ENCODE measurements at places on chromosomes 12 and 14.

DNA sequence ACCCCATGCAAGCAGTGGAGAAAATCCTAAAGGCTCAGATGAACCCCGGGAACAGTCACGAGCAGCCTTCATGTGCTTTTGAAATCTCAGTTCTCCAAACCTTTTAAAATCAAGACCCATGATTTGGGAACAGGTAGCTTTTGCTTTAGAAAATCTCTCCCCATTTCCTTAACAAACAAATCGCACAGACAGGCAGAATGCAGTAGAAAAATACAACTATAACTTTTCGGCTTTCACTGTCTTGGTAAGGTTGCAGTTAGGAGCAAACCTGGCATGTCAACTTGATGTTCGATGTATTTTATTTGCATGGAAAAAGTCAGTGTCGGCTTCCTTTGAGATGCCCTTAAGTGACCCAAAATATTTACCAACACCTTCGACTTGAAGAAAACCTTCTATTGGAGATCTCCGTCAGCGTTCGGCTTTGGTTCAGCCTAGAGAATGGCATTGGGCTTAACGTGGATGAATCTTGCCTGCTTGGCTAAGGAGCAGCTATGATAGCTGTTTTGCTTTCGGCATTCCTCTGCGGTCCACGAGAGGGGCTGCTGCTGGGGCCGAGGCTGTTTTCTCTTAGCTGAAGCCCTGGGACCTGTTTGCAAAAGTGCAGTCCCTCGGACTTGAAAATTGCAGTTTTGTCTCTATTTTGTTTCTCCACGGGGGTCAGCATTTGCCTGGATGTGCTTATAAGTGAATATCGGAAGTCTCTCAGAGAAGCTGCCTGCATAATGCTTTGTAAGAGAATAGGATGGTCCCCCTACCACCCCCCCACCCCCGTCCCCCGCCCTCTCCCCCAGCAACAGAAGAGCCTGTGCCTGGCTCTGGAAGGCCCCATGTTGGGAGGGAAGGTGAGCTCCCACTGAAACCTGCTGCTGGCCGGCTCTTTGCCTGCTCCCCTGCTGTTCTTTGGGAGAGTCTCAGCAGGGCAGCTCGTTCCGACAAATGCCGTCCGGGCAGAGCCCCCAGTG, 122.8 kb downstream of the AACS start:
- no peak for DNase-seq

- no peak for DNase-seq
These were observed 669 bp upstream of the KCNK13 start for GRCh38 chr14:90060965-90061684.

DNA sequence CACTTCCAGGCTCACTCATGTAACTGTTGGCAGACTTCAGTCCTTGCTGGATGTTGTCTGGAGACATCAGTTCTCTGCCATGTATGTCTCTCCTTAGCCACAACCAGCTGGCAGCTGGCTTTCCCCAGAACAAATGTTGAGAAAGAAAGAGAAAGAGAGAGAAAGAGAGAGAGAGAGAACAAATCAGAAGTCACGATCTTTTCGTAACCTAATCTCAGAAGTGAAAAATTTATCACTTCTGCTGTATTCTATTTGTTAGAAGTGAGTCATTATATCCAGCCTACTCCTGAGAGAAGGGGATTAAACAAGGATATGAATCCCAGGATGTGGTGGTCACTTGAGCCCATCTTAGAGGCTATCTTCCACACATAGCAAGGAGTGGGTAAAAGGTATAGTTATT, 101.2 kb downstream of the BTG1 start:
- no peak for DNase-seq

DNA sequence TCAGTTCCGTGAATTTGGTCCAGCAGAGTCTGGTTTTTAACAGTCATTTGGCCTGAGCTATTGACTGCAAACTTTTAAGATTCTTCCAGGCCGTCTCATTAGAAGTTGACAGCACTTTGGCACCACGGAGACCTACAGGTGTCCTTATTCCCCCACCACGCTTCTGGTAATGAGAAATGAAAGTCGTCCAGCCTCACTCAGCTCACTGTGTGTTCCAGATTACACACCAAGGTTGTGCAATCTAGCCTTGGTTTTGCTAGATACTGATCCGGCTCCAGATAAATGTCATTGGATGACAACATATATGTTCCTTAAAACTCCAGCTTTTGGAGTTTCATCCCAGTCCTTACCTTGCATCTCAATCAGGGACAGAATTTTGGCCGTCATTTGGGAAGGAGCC, 210.4 kb downstream of the CHST11 start:
- no peak for DNase-seq

DNA sequence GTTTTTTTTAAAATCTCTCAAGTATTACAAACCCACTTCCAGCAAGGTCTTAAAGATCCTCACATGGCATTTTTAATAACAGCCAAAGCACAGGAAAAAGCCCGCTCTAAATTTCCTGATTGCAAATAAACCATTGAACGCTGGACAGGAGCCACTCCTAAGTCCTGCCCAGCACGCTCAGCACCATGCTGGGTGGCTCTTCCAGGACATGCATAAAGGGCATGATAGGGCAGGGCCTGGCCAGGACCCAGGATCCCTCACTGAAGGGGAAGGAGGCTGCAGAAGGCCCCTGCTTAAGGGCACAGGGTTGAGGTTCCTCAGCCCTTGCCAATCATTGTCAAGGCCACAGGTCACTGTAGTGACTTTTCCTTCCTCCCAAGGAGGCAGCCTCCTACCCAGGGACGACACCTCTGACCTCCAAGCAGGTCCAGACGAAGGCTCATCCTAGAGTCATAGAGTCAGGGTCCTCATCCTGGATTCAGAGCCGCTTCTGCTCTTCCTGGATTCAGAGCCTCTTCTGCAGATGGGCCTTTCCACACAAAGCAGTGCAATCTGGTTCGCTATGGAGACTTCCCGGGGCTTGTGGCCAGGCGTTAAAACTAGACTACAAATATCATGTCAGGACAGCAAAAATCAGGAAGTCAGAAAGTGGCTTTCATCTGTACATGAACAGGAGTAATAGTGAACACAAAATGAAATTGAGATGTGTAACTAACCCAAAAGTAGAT, 123.8 kb downstream of the GCH1 start:
- DNase-seq, result no peak

- no peak for DNase-seq
These were observed 22.8 kb downstream of the SERPINA1 start for GRCh38 chr14:94365624-94366023.

- DNase-seq, result no peak
These were observed 14.8 kb upstream of the LTA4H start for GRCh38 chr12:96050139-96050538.

GRCh38 chr12:52401526-52401925, 4.6 kb downstream of the KRT82 start:
- DNase-seq, result no peak

- DNase-seq, result no peak
These were observed 3.0 kb upstream of the PLEKHG6 start for GRCh38 chr12:6307529-6307928.

- DNase-seq, result no peak
These were observed 177.3 kb downstream of the EMP1 start for GRCh38 chr12:13373803-13374202.

DNA sequence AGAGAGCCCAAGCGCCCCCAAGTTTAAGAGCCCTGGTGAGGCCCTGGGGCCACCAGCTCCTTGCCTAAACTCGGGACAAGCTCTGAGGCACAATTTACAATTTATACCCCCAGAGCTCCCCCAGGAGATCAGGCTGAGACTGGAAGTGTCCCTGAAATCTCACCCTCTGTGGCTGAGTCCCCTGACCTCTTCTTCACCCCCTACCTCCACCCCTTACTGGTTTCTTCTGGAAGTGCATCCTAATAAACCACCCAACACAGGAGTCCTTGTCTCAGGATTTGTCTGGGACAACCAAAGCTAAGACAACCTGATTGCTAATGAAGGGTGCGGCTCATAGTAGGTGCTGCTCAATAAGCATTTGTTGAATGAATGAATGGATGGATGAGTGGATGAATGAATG, 206.4 kb downstream of the BCL11B start:
- DNase-seq, result no peak

DNA sequence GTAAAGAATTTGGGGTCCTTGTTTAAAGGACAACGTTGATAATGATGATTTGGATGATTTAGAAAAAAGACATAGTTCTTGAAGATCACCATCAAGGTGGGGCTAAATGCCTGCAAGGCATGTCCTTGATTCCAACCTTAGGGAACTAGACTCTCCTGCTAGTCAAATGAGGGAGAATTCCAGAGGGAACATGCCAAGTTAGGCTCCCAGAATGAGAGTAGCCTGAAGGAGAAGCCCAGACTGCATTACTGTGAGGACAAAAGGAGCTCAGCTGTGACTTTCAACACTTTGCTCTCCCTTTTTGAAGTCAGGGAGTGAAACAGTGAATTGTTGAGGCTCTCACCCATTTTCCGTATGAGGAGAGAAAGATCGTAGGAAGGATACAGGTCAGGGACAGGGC, 95.2 kb upstream of the TBX3 start:
- DNase-seq, result no peak

DNA sequence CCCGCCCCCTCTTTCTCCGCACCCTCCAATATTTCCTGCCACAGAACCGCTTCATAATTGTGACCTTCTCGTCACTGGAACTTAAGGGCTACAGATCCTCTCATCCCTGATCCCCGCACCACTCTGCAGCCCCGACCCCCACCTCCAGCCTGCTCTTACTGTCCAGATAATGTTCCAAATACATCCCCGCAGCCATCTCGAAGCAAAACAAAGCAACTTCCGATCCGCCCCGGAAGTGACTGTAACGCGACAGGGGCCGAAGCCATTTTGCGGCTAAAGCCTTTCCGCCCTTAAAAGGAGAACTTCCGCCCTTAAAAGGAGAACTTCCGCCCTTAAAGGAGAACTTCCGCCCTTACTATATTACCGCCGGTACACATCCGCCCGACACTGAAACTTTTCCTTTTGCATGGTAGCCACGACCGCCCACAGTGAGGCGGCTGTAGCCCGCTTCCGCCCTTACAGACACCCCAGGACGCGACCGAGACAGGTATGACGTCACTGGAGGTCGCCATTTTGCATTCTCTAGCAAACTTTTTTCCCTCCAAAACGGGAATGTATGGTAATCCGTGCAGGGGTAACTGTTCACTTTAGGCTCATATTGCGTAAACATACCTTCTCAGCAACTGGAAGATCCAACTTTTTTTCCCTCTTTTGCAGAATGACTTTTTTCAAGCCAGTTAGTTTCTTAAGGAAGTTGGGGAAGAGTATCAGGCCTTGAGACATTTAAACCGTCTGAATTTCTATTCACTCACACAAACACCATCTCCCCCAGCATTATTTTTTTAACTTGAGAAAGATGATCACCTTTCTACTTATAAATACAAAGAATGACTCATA, at the start of gene ING4:
Gene ING4, minus strand, starts transcription at position 214 of the 837 bp plus-strand sequence. Its CDS starts 18 bp downstream, at position 196.
- peak; percentile 97 for DNase-seq

- DNase-seq, result no peak
These were observed 209.7 kb upstream of the ATP2B1 start for GRCh38 chr12:89918172-89918846.

DNA sequence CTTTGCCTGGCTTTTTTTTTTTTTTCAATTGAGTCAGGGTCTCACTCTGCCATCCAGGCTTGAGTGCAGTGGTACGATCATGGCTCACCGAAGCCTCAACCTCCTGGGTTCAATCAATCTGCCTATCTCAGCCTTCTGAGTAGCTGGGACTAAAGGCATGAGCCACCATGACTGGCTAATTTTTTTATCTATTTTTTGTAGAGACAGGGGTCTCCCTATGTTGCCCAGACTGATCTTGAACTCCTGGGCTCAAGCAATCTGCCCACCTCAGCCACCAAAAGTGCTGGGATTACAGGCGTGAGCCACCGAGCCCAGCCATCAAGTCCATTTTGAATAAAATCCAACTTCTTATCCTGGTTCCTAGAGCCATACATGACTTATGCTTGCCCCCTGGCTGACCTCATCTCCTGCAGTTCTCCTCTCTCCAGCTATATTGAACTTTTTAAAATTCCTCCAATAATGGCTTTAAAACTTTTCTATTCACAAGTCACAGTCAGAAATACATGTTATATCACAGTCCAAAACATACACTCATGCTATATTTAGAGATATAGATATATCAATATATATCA, 10.4 kb upstream of the RND1 start:
- DNase-seq, result no peak

- DNase-seq, result no peak
These were observed 18.2 kb upstream of the CEBPE start for GRCh38 chr14:23137192-23137812.

- DNase-seq, result no peak
These were observed 38.6 kb downstream of the DGLUCY start for GRCh38 chr14:91152499-91152898.

DNA sequence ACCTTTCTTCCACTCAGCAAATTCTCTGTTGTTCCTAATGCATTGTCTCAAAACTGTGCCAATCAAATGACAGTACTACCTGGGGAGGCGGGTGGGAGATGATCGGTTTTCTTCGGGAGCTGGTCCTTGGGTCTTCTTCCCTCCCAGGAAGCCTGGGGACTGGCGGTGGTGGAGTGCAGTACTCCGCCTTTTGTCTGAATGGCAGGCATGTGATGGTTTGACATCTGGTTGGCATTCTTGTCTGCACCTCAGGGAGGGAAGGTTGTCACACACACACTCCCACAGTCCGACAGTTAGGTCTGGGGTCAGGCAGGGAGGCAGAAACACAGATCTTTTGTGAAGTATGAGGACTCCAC, 114.8 kb downstream of the SNAPC1 start:
- no peak for DNase-seq

- DNase-seq, result no peak
These were observed 140.4 kb upstream of the ATF7IP start for GRCh38 chr12:14225064-14225463.

- DNase-seq, result no peak
These were observed 669 bp downstream of the RFX4 start for GRCh38 chr12:106583242-106584103.

GRCh38 chr12:3603576-3603975, 112.6 kb downstream of the PRMT8 start:
- no peak for DNase-seq

GRCh38 chr12:25438638-25439037, 114.4 kb downstream of the LMNTD1 start:
- DNase-seq, result no peak

GRCh38 chr12:88416786-88417185, 163.5 kb downstream of the KITLG start:
- DNase-seq, result no peak

- no peak for DNase-seq
These were observed 70.2 kb downstream of the BTG1 start for GRCh38 chr12:92075425-92075914.

DNA sequence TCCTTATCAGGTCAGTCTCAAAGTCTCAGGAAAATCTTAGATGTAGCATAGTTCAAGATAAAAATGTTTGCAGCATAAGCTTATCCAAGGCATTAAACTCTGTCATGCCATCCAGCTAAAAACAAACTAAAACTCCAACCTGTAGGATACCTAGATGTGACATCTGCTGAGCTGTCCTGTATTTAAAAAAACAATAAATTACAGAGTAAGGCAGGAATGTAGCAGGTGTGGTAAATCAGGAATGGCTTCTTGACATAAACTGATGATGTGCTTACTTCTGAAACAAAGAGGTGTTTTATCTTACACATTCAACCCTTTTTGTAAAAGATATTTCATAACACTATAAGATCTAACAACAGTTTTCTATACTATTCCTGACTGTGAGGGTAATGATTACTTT, 30.6 kb upstream of the DLGAP5 start:
- DNase-seq, result no peak
